ENCODE measurements at places on chromosomes 4 and X. TPM values are rescaled to one million over a fixed set of nuclear protein-coding genes. Genes with fewer than 3 reads are reported as not detected.

PNMA3 gene
- total RNA-seq = 0.22 TPM

SERPINA7 gene
- not detected for total RNA-seq

CFAP47 gene
- total RNA-seq = not detected

SPANXC gene
- total RNA-seq = not detected

RHOXF1 gene
- total RNA-seq = not detected

GUCY1A1 gene
- not detected for total RNA-seq

EGFL6 gene
- not detected for total RNA-seq

SNCA gene
- total RNA-seq = 0.07 TPM

COL4A6 gene
- 14.4 TPM for total RNA-seq

TLL1 gene
- total RNA-seq = 0.12 TPM

MMRN1 gene
- not detected for total RNA-seq

KIT gene
- total RNA-seq = not detected

COX7B2 gene
- total RNA-seq = not detected

SSX3 gene
- total RNA-seq = not detected

MAD2L1 gene
- total RNA-seq = 45.9 TPM

TMPRSS11B gene
- not detected for total RNA-seq

CT83 gene
- not detected for total RNA-seq

GLRA3 gene
- total RNA-seq = not detected

KDM5C gene
- total RNA-seq = 53.9 TPM

TCP11X2 gene
- not detected for total RNA-seq

LONRF3 gene
- total RNA-seq = 2.8 TPM

OPHN1 gene
- 1.7 TPM for total RNA-seq

MAGEE2 gene
- not detected for total RNA-seq

RNF212 gene
- total RNA-seq = 2.8 TPM

PDGFC gene
- 2.3 TPM for total RNA-seq

OR13H1 gene
- not detected for total RNA-seq

ELOVL6 gene
- total RNA-seq = 22.1 TPM

BTK gene
- 0.11 TPM for total RNA-seq

SUPT20HL2 gene
- not detected for total RNA-seq

CLDN34 gene
- total RNA-seq = not detected

FAM156B gene
- 8.5 TPM for total RNA-seq

MAGEC1 gene
- total RNA-seq = 0.05 TPM

NSUN7 gene
- total RNA-seq = 0.26 TPM

F11 gene
- total RNA-seq = not detected

CRMP1 gene
- total RNA-seq = 4.9 TPM

GABRB1 gene
- not detected for total RNA-seq

SORBS2 gene
- 0.63 TPM for total RNA-seq

C4orf33 gene
- total RNA-seq = 3.5 TPM

FRG2 gene
- total RNA-seq = not detected

ZNF630 gene
- 0.16 TPM for total RNA-seq

PLXNB3 gene
- 3.9 TPM for total RNA-seq

MAP7D2 gene
- 5.2 TPM for total RNA-seq

PASD1 gene
- total RNA-seq = not detected

PPP4R3C gene
- total RNA-seq = not detected

EDA gene
- 0.83 TPM for total RNA-seq

NXF2 gene
- not detected for total RNA-seq

TRAM1L1 gene
- 0.49 TPM for total RNA-seq

MAGEB1 gene
- total RNA-seq = not detected

GABRA4 gene
- total RNA-seq = not detected

TMEM185A gene
- 29.3 TPM for total RNA-seq

SHROOM4 gene
- not detected for total RNA-seq

BEND2 gene
- total RNA-seq = not detected

ADRA2C gene
- 10.9 TPM for total RNA-seq

TLR8 gene
- not detected for total RNA-seq

CENPVL3 gene
- 0.08 TPM for total RNA-seq

AREG gene
- total RNA-seq = 21.5 TPM

NAP1L5 gene
- total RNA-seq = 2.0 TPM

All from A549 treated with AZD2906 at 1 μM for 4 hours (cell line).